ENCODE measurements at places on chromosomes 16 and 17.

DNA sequence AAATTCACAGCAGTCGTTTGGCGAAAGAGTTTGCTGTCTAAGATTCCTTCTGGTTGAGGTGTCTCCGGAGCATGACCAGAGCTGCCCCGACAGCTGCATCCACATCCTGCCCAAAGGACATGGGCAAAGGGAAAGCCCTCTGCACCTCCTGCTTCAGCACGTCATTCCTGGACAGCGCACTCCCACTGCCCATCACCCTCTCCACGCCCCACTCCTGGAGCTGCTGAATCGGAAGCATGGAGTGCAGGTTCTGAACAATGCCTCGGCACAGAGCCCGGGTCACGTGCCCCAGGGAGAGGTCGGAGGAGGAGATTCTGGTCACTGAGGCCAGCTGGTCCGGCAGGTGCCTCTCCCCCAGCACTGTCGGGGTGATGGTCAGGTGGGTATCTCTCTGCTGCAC, 1.3 kb upstream of the TRPV1 start:
- DNase-seq: no peak

GRCh38 chr17:45201457-45201856, 20.2 kb upstream of the FMNL1 start:
- DNase-seq: no peak

DNA sequence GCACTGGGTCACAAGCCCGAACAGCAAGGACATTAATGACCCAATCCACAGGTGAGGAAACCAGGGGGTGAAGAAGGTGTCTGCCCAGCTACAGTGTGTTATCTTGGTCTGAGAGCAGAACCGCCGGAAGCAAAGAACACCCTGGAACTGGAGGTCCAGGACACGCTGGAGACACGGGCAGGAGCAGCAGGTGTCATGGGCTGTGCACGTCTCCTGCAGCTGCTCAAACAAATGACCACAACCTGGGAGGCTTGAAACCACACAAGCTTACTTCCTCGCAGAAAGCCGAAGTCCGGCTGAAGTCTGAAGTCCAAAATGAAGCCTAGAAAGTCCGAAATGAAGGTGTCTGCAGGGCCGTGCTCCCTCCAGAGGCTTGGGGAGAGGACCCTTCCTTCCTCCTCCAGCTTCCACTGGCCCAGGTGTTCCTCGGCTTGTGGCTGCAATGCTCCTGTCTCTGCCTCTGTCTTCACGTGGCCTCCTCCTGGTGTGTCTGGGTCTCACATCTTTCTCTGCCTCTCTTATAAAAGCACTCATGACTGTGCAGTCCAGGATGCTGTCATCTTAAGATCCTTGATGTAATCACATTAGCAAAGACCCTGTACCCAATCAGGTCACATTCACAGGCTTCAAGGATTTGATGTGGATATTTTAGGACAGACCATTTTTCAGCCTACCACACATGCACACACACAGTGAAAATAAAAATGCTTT, 351.2 kb downstream of the C16orf95 start:
- no peak for DNase-seq

DNA sequence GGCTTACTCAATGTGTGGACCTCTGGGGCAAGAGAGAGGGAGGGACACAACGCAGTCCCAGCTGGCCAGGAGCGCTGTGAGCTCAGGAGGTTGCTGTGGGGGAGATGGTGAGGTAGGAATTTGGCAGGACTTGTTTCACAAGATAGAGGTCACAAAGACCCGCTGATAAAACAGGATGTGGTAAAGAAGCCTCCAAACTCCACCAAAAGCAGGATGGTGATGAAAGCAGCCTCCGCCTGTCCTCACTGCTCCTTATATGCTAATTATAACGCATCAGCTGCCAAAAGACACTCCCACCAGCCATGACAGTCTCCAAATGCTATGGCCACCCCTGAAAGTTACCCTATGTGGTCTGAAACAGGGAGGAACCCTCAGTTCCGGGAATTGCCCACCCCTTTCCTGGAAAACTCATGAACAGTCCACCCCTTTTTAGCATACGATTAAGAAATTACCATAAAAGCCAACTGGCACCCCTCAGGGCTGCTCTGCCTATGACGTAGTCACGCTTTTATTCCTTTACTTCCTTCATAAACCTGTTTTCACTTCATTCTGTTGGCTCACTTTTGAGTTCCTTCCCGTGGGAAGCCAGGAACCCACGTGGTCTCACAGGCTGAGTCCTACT, 5.3 kb upstream of the EIF4A3 start:
- DNase-seq: no peak

- DNase-seq: no peak
Measured at GRCh38 chr16:5895976-5896375, 798.4 kb upstream of the EEF2KMT start.

DNA sequence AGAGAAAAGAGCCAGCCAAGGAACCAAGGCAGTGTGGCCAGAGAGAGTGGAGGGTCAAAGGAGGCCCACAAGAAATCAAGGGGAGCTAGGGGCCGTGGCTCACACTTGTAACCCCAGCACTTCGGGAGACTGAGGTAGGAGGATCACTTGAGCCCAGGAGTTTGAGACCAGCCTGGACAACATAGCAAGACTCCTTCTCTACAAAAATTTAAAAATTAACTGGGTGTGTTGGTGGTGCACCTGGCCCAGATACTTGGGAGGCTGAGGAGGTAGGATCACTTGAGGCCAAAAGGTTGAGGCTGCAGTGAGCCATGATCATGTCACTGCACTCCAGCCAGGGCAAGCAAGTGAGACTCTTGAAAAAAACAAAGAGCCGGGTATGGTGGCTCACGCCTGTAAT, 18.9 kb upstream of the TFAP4 start:
- no peak for DNase-seq

GRCh38 chr17:45098081-45098868, 34.0 kb downstream of the PLCD3 start:
- DNase-seq: no peak

Data from GM19239 (cell line).